ENCODE measurements at places on chromosomes 3 and 15.

DNA sequence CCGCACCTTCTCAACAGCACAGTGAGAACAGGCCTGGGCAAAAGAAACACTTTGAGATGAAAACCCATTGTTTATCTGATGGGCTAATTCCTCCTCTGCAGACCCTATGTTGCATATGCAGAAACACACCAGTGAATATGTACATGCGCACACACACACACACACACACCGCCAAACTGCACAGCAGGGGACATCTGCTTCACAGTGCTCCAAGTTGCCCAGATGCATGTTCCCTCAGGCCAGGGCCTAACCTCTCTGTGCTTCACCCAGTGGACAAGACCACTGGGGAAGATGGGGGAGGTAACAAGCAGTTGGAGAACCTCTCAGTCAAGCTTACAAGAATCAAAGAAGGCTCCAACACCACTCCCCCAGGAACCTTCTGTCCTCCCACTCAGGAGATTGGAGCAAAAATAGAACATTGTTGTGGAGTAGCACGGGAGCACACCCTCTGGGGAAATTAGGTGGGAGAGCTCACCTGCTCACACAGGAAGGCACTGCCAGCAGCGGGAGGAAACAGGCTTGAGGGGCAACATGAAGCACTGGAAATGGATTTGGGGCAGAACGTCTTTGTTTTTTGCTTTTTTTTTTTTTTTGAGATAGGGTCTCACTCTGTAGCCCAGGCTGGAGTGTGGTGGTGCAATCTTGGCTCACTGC is 13.0 kb downstream of the HCN4 start:
- no peak for DNase-seq

DNA sequence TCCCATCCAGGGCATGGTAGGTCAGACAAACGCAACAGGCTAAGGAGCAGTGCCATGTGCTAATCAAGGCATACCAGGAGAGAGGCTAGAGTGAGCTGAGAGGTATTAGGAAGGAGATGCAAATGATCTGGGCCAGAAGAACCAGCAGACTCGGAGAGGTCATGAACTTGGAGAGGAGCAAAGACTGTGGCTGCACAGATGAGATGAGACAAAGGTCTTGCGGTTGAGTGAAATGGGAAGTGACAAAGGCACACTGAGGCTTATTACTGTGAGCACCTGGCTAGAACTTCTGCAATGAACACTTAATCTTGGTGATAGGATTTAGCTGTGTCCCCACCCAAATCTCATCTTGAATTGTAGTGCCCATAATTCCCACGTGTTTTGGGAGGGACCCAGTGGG is 380.2 kb downstream of the ULK4 start:
- no peak for DNase-seq

DNA sequence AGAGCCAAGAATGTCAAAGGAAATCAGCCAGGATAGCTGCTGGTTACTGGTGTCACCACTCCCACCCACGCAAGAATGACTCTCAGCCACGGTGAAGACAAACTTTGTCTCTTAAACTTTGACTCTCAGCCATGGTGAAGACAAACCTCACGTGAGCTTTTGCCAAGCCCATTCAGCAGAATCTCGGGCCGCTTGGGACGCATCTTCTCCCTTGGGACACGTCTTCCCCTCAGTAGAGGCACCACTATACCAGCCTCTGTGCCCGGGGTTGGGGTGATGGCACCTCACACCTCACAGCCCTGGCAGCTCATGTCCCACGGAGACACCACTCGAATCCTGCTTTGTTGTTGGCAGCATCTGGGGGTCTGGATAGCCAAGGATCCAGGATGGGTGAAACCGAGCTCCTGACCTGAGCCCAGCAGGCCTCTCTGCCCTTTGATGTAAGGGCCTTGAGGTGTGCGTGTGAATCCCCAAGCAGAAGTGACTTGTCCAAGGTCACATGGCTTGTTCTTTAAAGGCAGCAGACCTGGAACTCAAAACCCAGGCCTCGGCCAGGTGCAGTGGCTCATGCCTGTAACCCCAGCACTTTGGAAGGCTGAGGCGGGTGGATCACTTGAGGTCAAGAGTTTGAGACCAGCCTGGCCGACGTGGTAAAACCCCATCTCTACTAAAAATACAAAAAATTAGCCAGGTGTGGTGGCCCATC is 21.8 kb downstream of the RBPMS2 start:
- no peak for DNase-seq

DNA sequence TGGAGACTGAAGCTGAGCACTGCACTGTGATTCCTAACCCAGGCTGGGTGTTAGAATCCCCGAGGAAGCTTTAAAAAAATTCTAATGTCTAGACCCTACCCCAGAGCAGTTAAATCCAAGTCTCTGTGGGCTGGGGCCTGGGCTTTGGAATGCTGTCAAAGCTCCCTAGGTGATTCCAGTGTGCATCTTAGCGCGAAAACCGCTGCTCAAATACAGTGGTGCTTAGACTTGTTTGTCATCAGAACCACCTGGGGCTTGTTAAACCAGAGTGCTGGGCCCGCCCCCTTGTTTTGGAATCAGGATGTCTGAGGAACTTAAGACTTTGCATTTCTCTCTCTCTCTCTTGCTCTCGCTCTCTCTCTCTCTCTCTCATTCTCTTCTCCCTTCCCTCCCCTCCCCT is 20.7 kb downstream of the RHCG start:
- no peak for DNase-seq

DNA sequence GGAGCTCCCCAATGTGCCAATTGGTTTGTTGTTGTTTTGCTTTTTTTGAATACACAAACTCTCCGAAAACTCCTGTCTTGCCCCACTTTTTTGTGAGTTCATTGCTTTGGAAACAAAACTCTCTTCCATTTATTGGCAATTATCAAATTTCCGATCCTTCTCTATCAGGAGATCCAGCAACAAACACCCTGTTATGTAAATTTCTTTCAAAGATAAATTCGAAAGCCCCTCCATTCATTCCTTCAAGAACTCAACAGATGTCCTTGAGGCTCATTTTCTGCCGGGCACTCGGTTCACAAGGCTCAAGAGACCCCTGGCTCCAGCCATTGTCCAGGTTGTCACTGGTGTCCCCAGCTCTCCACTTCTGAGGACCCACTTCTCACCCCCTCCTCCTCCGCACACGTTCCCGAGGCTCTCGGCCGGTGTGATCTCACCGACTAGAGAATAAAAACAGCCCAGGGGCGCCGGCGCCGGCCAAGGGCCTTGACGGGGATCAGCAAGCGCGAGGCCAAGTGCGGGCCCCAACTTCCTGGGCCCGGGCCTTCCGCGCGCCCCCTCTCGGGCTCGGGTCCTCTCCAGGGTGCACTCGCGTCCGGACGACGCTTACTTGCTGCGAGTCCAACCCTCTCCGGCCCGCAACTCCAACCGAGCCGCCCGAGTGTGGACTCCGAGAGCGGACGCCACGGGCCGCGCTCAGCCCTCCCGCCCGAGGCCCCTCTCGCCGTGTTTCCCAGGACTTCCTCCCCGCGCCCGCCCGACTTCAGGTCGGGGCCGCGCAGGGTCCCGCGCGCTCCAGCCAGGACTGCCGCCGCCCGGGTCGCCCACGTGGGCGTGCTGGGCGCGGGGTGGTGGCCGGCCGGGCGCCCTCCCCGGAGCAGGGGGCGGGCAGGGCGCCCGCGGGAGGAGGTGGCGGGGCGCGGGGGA is 533 bp upstream of the SMAD3 start:
- DNase-seq = peak; percentile 54

GRCh38 chr15:40003116-40003916 is 35.7 kb downstream of the SRP14 start:
- DNase-seq = no peak
